Left lung (tissue), 14 donors: ENCODE measurements at places on chromosomes 2 and 18.

DNA sequence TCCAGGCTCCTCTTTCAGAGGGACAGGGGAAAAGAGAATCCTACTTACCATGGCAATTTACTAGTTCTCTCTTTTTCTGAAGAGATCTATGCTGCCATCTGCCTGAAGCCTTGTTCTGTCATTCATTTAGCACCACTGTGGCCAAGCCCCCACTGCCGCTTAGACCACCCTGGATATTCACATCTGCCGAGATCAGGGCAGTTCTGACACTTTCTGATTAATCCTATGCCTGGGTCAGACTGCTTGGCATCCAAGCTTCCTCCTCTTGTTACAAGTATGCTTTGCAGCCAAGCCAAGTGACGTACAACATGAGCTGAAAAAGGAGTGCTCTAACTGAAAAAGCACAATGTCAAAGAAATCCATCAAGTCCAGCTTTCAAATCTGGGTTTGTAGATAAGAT, 332.6 kb downstream of the SUCLG1 start:
- DNase-seq, result no peak

- no peak for DNase-seq
These were observed 91.7 kb upstream of the LCLAT1 start for GRCh38 chr2:30355306-30355705.

GRCh38 chr18:23661735-23662308, 889 bp downstream of the ANKRD29 start:
- DNase-seq, result no peak

DNA sequence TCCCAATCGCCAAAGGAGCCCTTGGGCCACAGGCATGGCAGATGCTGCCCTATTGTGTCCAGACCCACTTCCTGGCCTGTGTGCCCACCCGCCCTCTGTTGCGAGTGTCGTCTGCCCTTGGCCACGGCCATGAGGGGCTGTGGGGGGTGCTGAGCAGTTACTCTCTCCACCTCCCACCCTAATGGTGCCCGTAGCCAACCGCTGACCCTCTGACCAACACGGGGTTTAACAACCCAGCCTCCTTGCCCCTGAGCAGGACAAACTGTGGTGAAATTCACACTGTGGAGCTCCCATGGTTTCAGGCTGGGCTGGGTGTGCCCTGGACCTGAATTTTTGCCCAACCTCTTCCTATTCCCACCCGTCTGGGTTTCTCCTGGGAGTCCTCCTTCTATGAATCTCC, 145.7 kb upstream of the HDAC4 start:
- DNase-seq, result no peak

- no peak for DNase-seq
These were observed 735.2 kb downstream of the MBD2 start for GRCh38 chr18:53489266-53489665.

DNA sequence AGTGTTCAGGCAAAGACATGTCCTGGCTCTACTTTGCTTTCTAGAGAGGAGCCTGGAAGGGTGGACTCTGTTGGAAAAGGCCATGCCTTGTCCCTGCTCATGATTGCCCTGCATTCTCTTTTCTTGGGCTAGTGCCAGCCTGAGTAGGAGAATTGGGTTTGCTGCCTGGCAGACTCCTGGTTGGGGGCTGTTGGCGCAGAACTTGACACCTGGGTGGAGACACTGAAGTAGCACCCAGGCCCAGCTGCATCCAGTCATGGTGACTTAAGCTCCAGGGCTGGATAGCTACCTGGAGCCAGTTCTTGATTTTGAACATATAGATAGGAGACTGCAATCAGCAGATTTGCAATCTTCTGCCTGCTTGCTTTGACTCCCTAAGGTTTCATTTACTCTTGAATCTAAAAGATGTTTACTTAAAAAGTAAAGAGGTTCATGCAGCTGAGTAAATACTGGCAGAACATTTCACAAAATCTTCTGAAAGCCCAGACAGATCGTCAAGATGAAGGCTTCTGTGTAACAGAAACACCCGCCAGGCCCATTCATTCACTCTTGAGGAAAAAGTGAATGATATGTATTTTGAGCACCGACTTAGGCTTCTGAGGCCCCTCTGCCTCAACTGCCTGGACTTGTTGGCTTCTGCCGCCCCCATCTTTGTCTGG, 38.0 kb upstream of the YWHAQ start:
- DNase-seq, result peak; percentile 51

- DNase-seq, result no peak
These were observed 97.4 kb downstream of the RHOB start for GRCh38 chr2:20544153-20544747.

DNA sequence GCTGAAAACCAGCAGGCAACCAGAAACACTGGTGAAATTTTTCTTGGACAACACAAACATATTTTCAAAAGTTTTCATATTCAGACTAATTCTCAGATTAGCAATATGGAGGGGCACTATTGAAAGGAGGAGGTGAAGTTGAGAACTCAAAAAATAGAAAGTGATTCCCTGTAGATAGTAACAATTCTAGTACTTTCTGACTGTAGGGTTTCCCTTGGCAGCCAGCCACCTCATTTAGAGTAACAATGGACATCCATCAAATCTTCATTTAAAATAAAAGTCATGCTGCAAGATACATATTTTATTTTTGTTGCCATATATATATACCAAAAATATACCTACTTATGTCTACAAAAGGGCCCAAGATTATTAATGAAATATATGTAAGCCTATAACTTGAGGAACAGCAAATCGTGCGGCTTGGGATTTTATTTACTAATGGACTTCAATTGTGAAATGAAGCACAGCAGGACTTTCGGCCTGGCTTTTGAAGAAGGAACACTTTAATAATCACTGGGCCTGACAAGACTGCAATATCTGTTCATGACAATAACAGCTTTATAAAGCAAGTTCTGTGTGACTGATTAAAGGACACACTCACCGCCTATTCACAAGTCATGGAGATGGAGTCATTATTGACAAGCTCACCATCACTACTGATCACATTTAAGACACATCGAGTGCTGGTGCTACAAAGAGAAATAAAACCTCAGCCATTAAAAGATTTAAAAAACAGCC, 6.8 kb upstream of the NR4A2 start:
- no peak for DNase-seq

DNA sequence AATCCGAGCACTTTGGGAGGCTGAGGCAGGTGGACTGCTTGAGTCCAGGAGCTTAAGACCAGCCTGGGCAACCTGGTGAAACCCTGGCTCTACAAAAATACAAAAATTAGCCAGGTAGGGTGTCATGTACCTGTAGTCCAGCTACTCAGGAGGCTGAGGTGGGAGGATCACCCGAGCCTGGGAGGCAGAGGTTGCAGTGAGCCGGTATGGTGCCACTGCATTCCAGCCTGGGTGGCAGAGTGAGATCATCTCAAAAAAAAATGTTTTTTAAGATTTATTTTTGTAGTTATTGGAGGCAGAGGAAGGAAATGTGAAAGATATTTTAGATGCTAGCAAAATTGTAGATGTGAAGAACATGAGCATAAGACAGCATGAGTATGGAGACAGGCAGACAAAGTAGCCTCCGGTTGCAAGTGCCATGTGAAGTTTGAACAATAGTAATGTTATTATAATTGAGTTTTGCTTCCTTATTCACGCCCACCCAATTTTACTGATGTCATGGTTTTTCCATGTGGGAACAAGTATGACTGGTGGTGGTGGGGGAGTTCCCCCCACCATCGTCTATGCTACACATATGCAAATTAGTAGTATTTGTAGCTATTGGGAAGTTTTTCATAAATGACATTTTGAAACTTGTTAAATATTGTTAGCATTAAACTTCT, 18.0 kb downstream of the REL start:
- no peak for DNase-seq

DNA sequence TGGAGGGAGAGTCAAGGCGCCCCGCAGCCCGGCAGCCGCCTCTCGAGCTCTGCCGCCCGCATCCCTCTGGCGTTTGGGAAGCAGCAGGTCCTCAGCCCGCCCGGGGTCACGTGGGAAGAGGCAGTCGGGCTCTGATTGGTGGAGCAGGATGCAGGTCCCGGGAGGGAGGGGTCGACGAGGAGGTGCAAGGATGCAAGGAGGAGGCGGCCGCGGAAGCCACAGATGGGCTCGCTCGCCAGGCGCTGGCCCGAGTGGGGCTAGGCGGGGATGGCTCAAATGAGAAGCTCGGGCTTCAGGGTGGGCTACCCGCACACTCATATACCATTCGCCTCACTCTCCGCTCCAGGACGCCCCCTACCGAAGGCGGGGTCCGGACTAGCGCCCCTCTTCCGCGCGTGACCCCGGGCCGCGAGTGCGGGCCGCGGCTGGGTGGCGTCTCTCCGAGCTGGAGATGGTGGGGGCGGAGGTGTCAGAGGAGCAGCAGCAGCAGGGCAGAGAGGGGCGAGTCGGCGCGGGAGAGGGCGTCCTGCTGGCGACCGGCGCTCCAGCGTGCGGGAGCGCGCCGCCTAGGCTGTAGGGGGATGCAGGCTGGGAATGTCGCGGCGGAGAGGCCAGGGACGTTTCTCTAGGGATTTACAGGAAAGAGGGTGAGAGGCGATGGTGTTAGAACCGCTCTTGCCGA, at the start of gene TMEFF2:
Gene TMEFF2 (minus strand): TSS at position 68 of the 682 bp plus-strand sequence. CDS start 409 bp downstream, outside the sequence.
- peak; percentile 19 for DNase-seq

DNA sequence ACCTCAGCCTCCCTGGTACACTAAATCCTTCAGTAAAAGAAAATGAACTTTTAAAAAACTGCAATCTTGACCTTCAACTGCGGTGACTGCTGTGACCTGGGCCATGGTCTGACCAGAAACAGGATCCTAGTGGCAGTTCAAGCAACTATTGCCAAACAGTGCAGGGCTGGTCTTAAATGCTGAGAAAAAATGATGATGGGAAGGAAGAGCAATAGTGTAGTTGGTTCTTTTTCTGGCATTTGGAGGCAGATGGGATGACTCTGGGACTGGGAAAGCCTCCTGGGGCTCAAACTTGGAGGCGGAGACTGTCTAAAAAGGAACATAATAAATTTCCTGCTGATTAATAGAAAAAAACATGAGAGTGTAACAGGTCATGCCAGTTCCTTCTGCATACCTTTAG, 45.4 kb downstream of the CHN1 start:
- no peak for DNase-seq

DNA sequence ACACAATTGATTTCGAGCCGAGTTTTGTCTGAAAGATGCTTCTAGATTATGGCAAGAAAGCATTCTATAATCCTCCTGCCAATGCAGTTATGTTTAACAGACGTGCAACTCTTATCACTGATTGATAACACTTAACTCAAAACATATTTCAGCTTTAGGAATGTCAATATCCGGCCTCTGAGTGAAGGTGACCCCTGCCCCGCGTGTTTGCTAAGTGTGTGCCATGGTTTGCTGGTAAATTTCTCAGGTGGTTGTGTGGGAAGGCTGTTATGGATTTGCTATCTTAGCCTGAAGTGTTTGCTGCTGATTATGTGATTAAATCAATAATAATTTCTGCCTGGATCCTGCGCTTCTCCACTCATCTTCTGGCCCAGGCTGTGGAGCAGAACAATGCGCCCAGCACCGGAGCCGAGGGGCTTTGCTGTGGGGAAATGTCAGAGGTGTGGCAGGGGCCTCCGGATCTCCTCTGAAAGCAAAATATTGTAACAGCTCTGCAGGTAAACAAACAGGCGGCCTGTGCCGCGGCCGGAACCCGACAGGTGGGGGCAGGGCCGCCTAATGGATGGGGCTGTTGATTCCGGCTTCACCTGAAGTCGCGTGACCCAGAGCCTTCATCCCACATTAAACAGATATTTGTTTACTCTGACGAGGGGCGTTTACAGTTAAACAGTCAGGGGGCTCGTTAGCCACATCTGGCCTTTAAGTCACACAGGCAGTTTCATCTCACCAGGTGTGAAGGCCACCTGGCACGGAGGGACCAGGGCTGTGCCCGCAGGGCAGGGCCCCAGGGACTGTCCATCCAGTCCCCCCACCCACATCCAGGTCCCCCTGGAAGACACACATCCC, 210.7 kb upstream of the SALL3 start:
- DNase-seq, result no peak

- DNase-seq, result no peak
These were observed 18.3 kb downstream of the MLPH start for GRCh38 chr2:237505188-237505939.

- no peak for DNase-seq
These were observed 9.1 kb upstream of the AP1S3 start for GRCh38 chr2:223846515-223846914.

- DNase-seq, result no peak
These were observed 200.5 kb downstream of the MC4R start for GRCh38 chr18:60172030-60172429.

DNA sequence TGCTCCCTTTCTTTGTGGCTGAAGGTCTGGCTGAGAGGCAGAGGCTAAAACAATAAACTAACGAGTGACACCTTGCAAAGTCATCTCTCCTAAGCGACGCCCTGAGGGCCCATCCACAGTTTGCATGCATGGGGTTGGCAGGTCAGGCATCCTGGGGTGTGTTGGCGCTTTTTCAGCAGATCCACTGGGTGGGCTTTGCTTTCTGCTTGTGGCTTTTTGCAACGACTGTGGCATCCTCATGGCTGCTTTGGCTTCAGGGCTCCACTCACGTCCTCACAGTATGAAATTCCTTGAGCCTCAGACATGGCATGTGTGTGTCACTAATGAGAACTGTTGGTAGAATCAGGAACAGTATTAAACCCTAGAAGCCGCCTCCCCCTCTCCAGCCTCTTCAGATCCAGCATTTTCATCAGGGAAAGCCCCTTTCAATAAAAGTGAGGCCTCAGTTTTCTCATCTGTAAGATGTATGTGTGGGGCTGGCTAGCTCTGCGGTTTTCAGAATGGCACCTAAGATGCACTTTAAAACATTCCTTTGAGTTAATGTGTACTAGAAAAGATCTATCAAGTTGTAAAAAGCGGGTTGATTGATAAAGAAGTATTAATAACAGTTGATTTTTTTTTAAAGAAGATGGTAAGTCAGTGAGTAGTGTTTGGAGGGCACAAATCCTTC, 72.5 kb downstream of the SH3BP4 start:
- no peak for DNase-seq

GRCh38 chr2:237154884-237155851, 69.5 kb downstream of the COPS8 start:
- DNase-seq, result no peak

- no peak for DNase-seq
These were observed 11.8 kb downstream of the NCAPH start for GRCh38 chr2:96347395-96347794.

- DNase-seq, result no peak
These were observed 847.3 kb upstream of the ACVR2A start for GRCh38 chr2:146997488-146997887.

DNA sequence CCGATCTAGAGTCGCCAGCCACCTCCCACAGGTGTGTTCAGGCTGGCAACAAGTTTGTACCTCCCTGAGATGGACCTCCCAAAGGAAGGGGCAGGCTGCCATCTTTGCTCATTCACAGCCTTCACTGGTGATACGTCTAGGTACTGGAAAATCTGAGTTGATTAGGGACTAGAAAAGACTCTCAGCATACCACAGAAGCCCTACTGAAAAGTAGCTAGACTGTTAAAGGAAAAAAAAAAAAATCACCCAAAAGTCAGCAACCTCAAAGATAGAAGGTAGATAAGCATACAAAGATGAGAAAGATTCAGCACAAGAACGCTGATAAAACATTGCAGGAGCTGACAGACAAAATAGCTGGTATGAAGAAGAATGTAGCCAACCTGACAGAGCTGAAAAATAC, 128.6 kb upstream of the WDR75 start:
- no peak for DNase-seq

- DNase-seq, result no peak
These were observed 63.0 kb upstream of the COX7A2L start for GRCh38 chr2:42424033-42424432.
